ENCODE measurements at places on chromosomes 1 and 21. TPM values are rescaled to one million over a fixed set of nuclear protein-coding genes. Genes with fewer than 3 reads are reported as not detected.

DNA sequence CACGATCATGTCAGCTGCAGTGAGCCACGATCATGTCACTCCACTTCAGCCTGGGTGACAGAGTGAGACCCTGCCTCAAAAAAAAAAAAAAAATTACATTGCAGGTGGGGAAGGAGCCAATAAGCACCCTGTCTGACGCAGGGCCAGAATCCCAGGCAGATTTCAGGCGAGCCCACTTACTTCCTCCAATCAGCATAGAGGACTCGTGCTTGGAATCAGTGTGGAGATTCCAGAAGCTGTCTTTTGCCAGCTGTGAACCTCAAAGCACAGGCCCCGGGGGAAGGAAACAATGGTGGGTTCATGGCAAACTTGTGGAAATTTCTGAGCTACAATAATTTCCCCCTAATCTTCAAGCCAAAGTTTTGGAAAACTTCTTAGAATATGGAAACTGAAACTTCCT, 178.2 kb upstream of the ZNF644 start:
- no peaks in the 10 kb centered on the region for H3K36me3 ChIP-seq
- no peak for DNase-seq
- H3K4me3 ChIP-seq: no peak overlapping the region
- no peaks in the 10 kb centered on the region for H3K27me3 ChIP-seq
- H3K27ac ChIP-seq: no peak overlapping the region
- no peaks in the 10 kb centered on the region for H3K4me1 ChIP-seq

The C1orf141 gene
- polyA plus RNA-seq: not detected

- no peak for DNase-seq
- H3K36me3 ChIP-seq: no peaks in the 10 kb centered on the region
- H3K27ac ChIP-seq: no peak overlapping the region
- no peak overlapping the region for H3K4me3 ChIP-seq
These were observed 58.4 kb upstream of the DYNLT5 start for GRCh38 chr1:66693856-66694255.

- H3K4me1 ChIP-seq: no peaks in the 10 kb centered on the region
- no peak for DNase-seq
- H3K4me3 ChIP-seq: no peak overlapping the region
- no peak overlapping the region for H3K27ac ChIP-seq
- H3K27me3 ChIP-seq: no peaks in the 10 kb centered on the region
These were observed 171.5 kb upstream of the CACYBP start for GRCh38 chr1:174828264-174828663.

DNA sequence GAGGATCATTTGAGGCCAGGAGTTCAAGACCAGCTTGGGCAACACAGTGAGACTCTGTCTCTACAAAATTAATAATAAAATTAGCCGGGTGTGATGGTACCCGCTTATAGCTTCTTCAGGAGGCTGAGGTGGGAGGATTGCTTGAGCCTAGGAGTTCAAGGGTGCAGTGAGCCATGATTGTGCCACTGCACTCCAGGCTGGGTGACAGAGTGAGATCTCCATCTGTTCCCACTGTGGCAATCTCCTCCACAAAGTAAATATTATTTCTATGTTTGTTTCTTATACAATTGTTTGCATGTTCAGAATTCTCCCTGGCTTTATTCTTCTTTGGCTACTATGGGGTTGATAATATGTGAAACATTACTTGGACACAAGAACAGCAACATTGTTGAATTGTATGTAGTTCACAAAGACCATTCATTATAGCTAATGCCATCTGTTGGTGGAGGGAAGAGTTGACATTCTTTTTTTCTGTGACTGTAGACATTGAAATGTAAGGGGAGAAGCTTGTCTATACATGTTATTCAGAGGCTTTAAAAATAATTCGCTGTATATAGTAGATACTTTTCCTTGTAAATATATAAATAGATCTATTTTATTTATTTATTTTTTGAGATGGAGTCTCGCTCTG, 47.8 kb upstream of the SRSF10 start:
- H3K27me3 ChIP-seq: no peaks in the 10 kb centered on the region
- no peaks in the 10 kb centered on the region for H3K36me3 ChIP-seq
- no peaks in the 10 kb centered on the region for H3K4me1 ChIP-seq
- H3K27ac ChIP-seq: no peak overlapping the region
- DNase-seq: no peak
- no peak overlapping the region for H3K4me3 ChIP-seq

The TAL1 gene
- polyA plus RNA-seq: 3.2 TPM

DNA sequence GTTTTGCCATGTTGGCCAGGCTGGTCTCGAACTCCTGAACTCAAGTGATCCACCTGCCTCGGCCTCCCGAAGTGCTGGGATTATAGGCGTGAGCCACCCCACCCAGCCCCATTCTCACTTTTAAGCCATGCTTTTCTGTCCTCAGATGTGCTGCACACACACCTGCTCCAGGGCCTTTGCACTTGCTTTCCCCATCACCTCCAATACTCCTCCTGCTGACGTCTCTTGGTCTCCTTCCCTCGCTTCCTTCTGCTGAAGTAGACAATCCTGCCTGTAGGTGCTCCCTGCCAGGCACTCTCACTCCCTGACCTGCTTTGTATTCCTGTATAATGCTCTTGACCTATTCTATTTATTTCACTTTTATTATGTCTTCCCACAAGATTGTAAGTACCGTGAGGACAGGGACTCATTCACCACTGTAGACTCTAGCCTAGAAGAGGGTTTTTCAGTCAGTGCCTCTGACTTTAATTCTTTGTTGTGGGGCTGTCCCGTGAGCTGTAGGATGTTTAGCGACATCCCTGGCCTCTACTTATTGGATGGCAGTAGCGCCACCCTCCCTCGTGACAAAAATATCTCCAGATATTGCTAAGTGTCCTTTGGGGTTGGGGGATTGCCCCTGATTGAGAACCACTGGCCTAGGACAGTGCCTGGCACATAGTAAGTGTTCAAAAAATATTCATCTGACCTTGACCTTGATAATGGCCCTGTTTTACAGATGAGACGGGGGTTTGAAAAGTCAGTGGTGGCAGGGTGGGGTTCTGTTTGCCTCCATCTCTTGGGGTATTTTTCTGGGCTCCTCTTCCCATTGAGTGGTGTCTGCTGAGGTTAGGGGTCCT, 4.6 kb downstream of the TNFRSF1B start:
- no peak overlapping the region for H3K4me3 ChIP-seq
- DNase-seq: no peak
- H3K27me3 ChIP-seq: no peaks in the 10 kb centered on the region

DNA sequence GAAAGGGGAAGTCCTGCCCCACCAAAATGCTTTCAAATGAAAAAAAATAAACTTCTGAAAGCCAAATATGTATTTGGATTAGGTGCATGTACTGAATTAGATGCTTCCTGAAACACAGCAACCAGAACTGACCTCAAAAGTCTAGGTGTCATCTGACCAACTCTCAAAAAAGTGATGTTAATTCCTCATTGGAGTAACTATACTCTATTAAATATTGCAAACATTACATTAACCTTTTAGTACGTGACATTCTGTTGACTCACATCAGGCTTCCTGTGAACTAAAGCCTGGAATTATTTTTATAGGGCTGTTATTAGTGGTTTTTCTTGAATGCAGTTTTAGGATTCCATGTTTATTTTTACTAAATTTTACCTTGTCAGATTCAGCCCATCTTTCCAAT, 73.5 kb downstream of the ASTN1 start:
- H3K27me3 ChIP-seq: no peaks in the 10 kb centered on the region
- no peak overlapping the region for H3K4me3 ChIP-seq
- no peak overlapping the region for H3K27ac ChIP-seq
- no peaks in the 10 kb centered on the region for H3K36me3 ChIP-seq
- H3K4me1 ChIP-seq: no peaks in the 10 kb centered on the region

DNA sequence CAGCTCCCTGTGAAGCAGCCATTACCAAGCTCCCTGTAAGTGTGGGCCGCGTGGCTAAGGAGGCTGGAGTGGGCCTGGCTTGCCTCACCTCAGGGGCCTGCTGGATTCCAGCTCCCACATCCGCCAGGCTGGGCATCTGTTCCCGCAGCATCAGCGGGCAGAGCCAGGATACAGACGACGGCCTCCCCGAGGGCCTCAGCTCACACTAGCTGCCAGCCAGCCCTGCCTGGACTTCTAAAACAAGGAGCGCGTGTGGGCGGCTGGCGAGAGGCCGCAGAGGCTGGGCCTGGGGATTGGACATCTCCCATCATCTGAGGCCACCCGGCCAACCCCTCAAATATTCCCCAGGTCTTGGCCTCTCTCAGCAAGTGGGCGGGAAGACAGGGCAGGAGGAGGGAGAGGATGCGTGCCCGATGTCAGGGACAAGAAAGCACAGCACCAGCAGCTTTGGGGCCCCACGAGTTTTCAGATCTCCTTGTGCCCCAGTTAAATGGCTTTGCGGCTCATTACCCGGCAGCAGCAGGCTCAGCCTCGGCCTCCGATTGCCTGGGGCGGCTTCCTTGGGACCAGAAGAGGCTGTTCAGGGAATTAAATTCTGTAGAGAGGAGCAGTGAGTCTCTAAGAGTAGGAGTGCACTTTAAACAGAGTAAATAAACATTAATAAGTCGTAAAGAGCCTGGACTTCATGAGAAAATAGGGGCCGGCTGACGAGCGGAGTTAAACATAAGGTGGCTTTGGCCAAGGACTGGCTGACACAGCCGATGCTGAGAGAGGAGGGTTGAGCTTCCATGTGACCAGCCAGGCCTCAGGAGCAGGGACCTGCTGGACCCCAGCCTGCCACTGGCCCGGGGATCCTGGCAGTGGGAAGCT, 208.9 kb upstream of the C1orf174 start:
- no peak overlapping the region for H3K4me3 ChIP-seq
- no peaks in the 10 kb centered on the region for H3K4me1 ChIP-seq
- DNase-seq: no peak
- no peaks in the 10 kb centered on the region for H3K36me3 ChIP-seq

The RBP7 gene
- 17.4 TPM for polyA plus RNA-seq

The CATSPERE gene
- polyA plus RNA-seq: 0.68 TPM

The SNX7 gene
- 8.4 TPM for polyA plus RNA-seq

GRCh38 chr1:117553471-117553870, 52.4 kb upstream of the TENT5C start:
- no peak overlapping the region for H3K4me3 ChIP-seq
- H3K4me1 ChIP-seq: no peaks in the 10 kb centered on the region
- no peak overlapping the region for H3K27ac ChIP-seq
- H3K36me3 ChIP-seq: no peaks in the 10 kb centered on the region
- no peak for DNase-seq

DNA sequence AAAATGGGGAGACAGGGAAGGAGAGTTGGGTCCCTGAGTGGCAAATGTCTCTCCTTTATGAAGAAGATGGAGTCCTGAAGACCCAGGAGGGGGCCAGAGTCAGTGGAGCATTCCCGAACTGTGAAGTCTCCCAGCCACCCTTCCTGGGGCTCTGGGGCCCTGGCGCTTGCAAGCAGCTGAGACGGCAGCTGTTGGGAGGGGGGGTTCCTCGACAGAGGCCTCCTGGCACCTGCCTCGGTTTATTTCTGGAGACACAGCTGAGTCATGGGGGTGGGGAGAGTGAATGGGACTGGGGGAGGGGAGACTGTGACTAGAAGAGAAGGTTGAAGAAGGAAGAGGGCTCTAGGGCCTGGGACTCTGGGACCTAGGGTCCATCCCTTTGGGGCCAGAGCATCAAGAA, 14.0 kb downstream of the NES start:
- no peaks in the 10 kb centered on the region for H3K27me3 ChIP-seq
- H3K36me3 ChIP-seq: no peaks in the 10 kb centered on the region
- no peak overlapping the region for H3K27ac ChIP-seq
- H3K4me1 ChIP-seq: peaks cover 6% of the 10 kb centered on the region
- H3K4me3 ChIP-seq: no peak overlapping the region

GRCh38 chr1:2375246-2375922, 16.0 kb downstream of the MORN1 start:
- H3K27me3 ChIP-seq: no peaks in the 10 kb centered on the region
- no peaks in the 10 kb centered on the region for H3K4me1 ChIP-seq
- no peak overlapping the region for H3K27ac ChIP-seq
- H3K4me3 ChIP-seq: no peak overlapping the region

The VWA5B1 gene
- polyA plus RNA-seq: 0.27 TPM

DNA sequence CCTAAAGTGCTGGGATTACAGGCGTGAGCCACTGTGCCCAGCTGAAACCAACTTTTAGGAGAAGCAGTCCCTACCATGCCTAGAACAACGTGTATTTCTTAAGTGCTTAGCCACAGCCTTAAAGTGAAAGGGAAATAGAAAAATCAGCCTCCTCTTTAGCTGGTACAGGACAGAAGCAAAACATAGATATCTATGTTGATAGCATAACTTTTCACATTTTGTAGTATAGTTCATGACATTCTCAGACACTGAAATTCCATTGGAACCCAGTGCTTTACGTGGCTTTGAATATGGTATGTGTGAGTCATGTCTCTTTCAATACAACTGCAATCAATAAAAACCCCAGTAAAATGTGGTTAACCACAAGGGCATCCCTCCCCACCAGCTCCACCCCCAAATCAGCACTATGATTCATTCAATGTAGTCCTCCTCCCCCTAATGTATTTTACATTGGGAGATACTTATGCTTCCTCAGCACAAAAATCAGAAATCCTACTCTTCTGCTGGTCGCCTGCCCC, 32.1 kb downstream of the TGFB2 start:
- no peaks in the 10 kb centered on the region for H3K27me3 ChIP-seq
- H3K27ac ChIP-seq: no peak overlapping the region
- no peak overlapping the region for H3K4me3 ChIP-seq
- DNase-seq: no peak
- H3K36me3 ChIP-seq: no peaks in the 10 kb centered on the region

GRCh38 chr1:117014209-117014608, 12.6 kb downstream of the CD101 start:
- no peak for DNase-seq
- no peak overlapping the region for H3K27ac ChIP-seq
- H3K27me3 ChIP-seq: no peaks in the 10 kb centered on the region

The SFN gene
- polyA plus RNA-seq: 0.46 TPM

DNA sequence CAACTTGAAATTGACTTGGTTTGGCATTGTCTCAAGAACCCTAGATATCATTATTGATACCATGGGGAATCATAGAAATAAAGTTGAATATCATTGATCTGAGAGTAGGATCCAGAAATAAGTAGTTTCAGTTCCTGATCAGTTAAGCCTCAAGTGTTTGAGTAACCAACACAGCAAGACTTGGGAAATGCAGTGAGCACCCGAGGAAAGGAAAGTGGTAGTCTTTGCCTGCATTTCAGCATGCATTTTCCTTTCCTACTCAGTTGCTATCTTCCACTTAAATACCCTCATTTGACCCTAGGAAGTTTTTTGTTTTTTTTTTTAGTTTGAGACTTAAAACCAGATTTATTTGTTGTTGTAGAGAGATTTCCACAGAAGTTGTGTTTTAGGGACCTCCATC, 18.9 kb downstream of the CLEC20A start:
- no peak for DNase-seq
- H3K27ac ChIP-seq: peak overlapping the region; percentile 38
- H3K36me3 ChIP-seq: no peaks in the 10 kb centered on the region
- H3K4me3 ChIP-seq: no peak overlapping the region
- peaks cover 2% of the 10 kb centered on the region for H3K4me1 ChIP-seq

- no peak overlapping the region for H3K4me3 ChIP-seq
- no peaks in the 10 kb centered on the region for H3K4me1 ChIP-seq
- no peak overlapping the region for H3K27ac ChIP-seq
- DNase-seq: no peak
- no peaks in the 10 kb centered on the region for H3K27me3 ChIP-seq
- H3K36me3 ChIP-seq: no peaks in the 10 kb centered on the region
These were observed 293.0 kb downstream of the MRPL39 start for GRCh38 chr21:25314247-25314646.

Data from pancreas (tissue), 10 donors.